ENCODE measurements at places on chromosomes 1 and 21. TPM values are rescaled to one million over a fixed set of nuclear protein-coding genes. Genes with fewer than 3 reads are reported as not detected.

The GBP4 gene
- 0.12 TPM for total RNA-seq

The PDE4B gene
- total RNA-seq, result 0.75 TPM

The IQCC gene
- total RNA-seq, result 1.3 TPM

The LCE1E gene
- not detected for total RNA-seq

The IL22RA1 gene
- total RNA-seq, result not detected

The HTR6 gene
- total RNA-seq, result not detected

The RYR2 gene
- total RNA-seq, result not detected

The RHBG gene
- not detected for total RNA-seq

The C1orf198 gene
- 71.8 TPM for total RNA-seq

The LMX1A gene
- not detected for total RNA-seq

The TTLL7 gene
- 3.2 TPM for total RNA-seq

The FNDC10 gene
- 0.45 TPM for total RNA-seq

The MIB2 gene
- 60.0 TPM for total RNA-seq

The OR2M3 gene
- total RNA-seq, result not detected

The FAM177B gene
- not detected for total RNA-seq

Measured in smooth muscle cell of the coronary artery (primary cell).